ENCODE measurements at places on chromosomes 7 and 10.
A peak's percentile ranks its signal among the peaks of the same experiment; 100 is the strongest.

DNA sequence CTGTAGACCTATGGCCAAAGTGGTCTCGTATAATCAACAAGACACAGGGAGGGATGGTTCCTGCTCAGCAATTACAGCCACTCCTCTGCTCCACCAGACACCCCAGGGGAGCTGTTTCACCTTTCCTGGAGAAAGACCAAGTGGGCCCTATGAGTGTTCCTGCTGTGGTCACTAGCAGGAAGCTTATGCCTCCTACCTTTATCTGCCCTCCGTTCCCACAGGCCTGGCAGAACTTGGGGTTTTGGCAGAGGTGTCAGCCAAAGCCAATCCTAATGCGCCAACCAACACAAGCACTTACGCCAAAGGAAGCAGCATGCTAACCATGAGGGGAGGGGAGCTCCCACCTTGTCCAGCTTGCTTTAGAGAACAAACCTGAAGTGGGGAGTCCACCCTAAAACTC is 31.2 kb downstream of the XPNPEP1 start:
- DNase-seq = no peak

DNA sequence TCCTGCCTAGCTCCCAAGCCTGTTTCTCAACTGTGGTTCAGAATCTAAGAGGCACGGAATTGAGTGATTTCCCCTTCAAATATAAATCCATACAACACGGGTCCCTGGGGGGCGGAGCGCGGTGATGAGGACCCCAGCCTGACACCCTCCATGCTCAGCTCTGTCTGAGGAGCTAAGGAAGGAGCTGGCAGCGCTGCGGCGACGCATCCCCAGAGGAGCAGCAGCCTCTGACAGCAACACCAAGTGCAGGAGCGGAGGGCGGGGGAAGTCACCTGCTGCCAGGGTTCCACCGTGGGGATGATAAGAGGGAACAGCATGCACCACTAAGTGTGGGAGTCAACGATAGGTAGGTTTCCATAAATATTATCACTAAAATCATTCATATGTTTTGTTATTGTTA is 72.6 kb upstream of the VWC2 start:
- DNase-seq = no peak

GRCh38 chr10:11576092-11576809 is 35.2 kb downstream of the USP6NL start:
- DNase-seq = no peak

DNA sequence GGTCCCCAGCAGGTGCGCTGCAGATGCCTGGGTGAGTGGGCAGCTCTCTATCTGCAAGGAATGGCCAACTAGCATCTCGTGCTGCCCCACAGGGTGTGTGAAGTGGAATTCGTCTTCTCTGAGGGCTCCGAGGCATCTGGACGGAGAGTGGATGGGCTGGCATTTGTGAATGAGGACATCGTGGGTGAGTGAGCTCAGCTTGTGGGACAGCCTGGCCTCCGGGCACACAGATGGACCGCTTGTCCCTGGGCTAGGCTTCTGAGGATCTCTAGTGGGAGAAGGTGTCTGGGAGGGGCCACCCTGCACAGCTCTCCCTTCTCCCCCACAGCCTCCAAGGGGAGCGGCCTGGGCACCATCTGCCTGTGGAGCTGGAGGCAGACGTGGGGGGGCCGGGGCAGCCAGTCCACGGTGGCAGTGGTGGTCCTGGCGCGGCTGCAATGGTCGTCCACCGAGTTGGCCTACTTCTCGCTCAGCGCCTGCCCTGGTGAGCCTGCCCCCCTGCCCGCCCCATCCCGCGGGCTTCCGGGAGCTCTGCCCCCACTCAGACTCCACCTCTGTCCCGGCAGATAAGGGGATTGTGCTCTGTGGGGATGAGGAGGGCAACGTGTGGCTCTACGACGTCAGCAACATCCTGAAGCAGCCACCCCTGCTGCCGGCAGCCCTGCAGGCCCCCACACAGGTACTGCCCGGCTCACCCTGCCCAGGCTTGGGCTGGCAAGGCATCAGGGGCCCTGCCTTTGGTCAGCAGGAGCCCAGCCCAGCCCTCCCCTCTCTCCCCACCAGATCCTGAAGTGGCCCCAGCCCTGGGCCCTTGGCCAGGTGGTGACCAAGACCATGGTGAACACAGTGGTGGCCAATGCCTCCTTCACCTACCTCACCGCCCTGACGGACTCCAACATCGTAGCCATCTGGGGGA is 6.3 kb downstream of the POLR2J start:
- DNase-seq = no peak

GRCh38 chr7:134752006-134752760 is 27.3 kb upstream of the CALD1 start:
- no peak for DNase-seq

DNA sequence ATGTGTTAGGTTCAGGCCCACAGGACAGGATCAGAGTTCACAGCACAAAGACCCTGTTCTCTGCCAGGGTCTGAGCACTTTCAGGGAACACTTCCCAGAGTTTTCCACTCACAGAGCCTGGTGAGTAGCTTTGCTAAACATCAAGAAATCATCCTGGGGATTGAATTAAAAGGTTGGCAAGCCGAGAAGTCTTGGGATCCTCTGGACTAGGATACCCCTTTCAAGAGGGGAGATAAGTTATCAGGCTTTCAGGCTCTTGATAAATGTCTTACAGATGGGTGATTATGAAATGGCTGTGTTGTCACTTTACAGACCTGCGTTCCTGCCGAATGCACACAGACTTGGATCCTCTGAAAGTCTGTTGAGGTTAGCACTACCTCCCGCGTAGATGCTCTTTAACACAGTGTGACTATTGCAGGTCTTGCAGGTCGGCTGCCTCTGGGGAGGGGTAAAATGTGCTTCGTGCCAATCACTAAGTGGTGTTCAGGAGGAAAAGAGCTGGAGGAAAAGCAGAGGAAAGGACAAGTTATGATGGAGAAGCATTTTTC is 473.5 kb upstream of the AKR1E2 start:
- no peak for DNase-seq

GRCh38 chr10:5488272-5489161 is 10.9 kb downstream of the CALML5 start:
- DNase-seq = peak; percentile 40

- DNase-seq = no peak
Observed at GRCh38 chr10:113261161-113261560, 291.7 kb upstream of the HABP2 start.

DNA sequence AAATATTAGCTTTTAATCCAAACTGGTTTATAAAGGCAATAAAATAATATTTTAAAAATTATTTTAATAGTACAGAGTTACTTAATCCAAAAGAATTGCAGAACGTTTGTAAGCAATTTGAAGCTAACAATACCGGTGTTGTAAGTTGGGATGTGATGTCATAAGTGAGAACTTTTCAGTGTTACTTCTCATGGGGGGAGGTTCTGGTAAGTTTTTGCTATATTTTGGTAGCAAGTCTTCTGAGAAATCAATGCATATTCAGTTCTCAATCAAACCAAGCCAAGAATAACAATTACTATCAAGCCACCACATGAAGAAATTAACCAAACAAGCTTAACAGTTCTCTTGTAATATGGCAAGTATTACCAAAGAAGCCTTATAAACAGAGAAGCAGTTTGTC is 147.1 kb upstream of the ASAH2 start:
- no peak for DNase-seq

DNA sequence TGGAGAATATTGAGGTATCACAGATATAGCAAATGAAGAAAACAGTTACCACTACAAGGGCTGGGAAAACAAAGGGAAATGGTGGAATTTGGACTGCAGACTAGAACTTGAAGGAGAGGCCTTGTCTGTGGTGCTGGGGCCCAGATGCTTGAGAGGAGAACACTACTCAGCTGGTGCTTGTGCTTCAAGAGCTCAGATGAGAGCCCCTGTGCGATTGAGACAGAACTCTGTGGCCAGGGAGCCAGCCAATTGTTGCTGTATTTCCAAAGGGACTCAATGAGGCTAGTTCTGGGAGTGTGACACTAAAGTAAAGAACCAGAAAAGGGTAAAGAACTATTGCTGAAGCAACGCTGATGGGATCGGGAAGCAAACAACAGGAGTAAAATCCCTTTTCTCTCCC is 406.5 kb upstream of the SEMA3D start:
- no peak for DNase-seq

DNA sequence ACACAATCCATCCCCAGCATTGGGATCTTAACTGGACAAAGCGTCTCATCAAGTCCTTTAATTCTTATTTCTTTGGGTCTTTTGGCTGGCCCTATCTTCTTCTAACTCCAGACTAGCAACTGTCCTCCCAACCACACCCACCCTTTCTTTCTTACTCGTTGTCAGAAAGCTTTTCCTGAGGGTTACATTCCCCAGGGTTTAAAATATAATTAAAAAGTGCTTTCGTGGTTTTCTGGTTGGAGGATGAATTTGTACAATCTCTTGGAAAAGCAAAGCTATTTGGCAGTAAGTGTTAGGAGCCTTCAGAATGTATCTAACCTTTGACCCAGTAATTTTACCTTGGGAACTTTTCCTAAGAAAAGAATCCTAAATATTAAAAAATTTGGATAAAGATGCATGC is 10.4 kb upstream of the ITGB8 start:
- DNase-seq = no peak

DNA sequence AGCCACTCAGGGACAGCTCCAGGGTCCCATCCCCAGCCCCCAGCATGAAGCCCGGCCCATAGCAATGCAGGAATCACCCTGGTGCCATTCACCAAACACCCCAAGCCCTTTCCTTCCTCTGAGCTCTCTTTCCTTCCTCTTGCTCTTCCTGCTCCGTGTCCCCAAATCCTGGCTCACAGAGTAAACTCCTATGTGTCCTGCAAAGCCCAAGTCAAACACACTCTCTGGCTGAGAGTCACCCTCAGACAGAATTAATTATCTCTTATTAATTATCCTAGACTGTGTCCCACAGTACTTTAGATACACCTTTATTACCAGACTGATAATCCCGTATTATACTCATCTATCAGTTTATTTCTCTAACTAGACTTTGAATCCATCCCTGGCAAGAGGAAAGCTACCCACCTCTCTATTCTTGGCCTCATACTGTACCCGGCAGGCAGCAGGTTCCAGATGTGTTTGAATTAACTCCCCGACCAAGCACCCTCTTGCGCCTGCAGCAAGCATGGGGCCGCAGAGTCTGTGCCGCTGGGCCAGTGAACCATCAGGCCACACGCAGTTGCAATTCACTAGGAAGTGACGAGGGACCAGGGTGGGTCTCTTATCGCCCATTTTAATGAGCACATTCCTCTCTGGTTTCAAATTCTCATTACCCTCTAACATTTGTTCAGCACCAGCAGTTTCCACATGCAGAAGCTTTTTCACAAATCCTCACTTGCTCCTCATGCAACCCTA is 86.7 kb downstream of the PRKAG2 start:
- DNase-seq = no peak

GRCh38 chr7:117800406-117800805 is 72.8 kb downstream of the CTTNBP2 start:
- DNase-seq = peak; percentile 45

DNA sequence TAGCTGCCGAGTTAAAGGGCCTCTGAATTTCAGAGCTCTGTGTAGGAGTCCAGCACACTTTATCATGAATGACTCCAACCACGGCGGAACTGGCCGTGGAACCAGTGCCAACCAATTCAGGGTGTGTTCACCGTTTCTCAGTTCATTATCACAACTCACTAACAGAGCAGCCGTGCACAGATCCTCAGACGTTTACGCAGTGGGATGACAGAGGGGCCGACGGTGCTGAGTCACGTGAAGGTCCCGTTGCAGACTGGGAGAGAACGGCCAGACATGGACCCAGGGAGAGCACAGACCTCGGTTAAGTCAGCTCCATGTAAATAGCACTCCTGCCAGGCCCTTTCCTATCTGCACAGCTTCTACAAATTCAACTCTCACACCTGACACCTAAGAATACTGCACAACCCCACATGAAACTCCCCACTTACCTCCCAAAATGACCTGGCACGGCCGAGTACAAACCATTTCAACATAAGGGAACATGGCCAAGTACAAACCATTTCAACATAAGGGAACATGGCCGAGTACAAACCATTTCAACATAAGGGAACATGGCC is 95.5 kb downstream of the DIP2C start:
- DNase-seq = no peak

GRCh38 chr10:35668865-35669650 is 27.0 kb upstream of the FZD8 start:
- DNase-seq = no peak

DNA sequence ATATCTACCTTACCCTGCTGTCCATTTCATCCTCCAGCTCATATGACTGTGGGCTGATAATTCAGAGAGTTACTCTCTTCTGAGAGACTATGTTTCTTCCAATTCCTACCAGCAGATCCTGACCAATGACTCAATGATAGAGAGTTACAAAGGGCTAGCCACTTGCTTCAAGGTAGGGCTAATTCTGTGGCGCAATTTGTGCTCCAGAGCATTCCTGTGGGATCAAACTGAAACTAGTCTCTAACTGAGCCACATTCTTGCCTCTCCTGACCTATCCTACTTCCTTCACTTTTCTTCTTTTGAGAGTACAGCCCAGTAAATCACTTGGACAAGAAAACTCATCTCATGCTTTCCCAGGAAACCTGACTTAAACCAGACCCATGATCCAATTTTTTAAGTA is 17.9 kb upstream of the ASZ1 start:
- DNase-seq = no peak

DNA sequence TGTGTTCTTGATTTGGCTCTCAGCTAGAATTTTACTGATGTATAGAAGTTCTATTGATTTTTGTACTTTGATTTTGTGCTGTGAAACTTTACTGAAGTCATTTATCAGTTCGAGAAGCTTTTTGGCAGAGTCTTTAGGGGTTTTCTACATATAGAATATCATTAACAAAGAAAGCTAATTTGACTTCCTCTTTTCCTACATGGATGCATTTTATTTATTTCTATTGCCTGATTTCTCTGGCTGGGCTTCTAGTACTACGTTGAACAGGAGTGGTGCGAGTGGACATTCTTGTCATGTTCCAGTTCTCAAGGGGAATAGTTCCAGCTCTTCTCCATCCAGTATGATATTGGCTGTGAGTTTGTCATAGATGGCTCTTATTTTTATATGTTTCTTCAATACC is 65.4 kb downstream of the RNF133 start:
- no peak for DNase-seq

- DNase-seq = no peak
Observed at GRCh38 chr10:33734393-33735155, 400.1 kb upstream of the NRP1 start.

DNA sequence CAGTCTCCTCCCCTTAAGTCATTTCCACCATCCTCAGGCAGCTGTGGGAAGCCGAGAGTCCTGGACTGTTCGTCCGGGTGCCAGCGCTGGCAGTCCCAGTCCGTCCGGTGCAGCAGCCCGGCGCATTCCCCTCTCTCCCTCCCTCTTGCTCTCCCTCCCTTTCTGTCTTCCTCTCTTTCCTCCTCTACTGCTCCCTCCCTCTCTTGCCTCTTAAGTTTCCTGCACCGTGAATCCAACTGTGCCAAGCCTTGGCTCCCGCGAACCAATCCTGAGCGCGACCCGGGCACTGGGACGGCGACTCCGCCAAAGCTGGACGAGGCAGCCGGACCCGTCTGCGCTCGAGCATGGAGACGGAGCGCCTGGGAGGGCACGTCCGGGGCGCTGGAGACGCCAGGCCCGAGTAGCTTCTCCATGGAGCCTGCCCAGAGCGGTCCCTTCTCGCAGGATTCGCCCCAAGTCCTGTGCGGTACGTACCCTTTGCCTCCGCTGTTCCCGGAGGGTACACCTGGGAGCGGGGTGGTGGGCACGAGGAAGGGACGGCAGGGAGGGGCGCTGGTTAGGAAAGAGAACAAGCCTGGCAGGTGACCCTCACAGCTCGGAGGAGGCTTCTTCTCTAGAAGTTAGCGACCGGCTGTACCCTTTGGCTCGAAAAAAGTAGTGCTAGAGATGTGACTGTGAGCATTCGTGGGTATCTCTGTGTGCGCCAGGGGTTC is 1.0 kb downstream of the NXPH1 start:
- no peak for DNase-seq
